ENCODE measurements at places on chromosomes 6 and 20.

DNA sequence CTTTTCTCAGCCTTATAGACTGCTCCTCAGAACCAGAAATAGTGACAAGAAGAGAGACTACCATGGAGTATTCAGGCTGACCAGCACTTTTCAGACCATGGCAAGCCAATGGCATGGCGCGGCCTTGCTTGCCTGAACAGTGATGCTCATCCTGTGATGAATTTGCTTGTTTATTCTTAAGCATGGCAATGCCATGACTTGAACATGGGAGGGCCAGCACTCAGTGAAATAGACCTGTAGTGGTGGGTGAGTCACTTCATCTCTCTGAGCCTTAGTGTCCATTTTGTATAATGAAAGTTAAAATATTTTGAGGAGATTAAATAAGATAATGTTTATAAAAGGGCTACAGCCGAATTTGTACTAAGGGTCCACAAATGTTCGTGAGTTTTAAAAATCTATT, 79.1 kb downstream of the LRRC1 start:
- no peak for DNase-seq

GRCh38 chr6:14200047-14200446, 82.5 kb downstream of the CD83 start:
- DNase-seq: no peak

- DNase-seq: no peak
These were observed 50.3 kb upstream of the CDKAL1 start for GRCh38 chr6:20483887-20484497.

- DNase-seq: no peak
These were observed 811.9 kb downstream of the TENT5A start for GRCh38 chr6:80940571-80940970.
